ENCODE measurements at places on chromosomes 7 and 10.

- H3K4me3 ChIP-seq: no peak overlapping the region
- H3K4me1 ChIP-seq: no peaks in the 10 kb centered on the region
- no peak for DNase-seq
- H3K27ac ChIP-seq: no peak overlapping the region
- no peaks in the 10 kb centered on the region for H3K27me3 ChIP-seq
Measured at GRCh38 chr10:91557651-91558111, 75.2 kb downstream of the PPP1R3C start.

DNA sequence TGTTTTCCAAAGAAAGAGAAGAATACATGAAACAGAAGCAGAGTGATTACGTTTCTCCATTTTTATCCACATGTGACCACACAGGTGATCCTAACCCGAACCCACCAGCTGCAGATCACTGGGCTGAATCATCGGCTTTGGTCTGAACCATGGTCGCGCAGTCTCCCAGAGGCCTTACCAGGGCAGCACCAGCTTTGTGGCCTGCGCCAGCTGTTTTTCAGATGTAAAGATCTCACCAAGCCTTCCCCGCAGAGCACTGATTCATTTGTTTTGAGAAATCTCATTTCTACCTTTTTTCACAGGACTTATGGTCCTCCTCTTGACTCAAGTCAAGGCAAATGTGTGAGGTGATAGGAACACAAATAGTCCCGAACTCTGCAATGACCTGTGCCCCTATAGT is 207.0 kb upstream of the PPP2R2D start:
- no peak overlapping the region for H3K27ac ChIP-seq
- H3K4me1 ChIP-seq: peaks cover 2% of the 10 kb centered on the region
- no peak overlapping the region for H3K4me3 ChIP-seq
- no peak for DNase-seq

- DNase-seq: no peak
- H3K27me3 ChIP-seq: no peaks in the 10 kb centered on the region
- no peaks in the 10 kb centered on the region for H3K4me1 ChIP-seq
Measured at GRCh38 chr7:13231216-13231615, 543.8 kb downstream of the ARL4A start.

GRCh38 chr7:36078816-36079360 is 74.2 kb upstream of the EEPD1 start:
- H3K27ac ChIP-seq: no peak overlapping the region
- H3K27me3 ChIP-seq: no peaks in the 10 kb centered on the region
- no peaks in the 10 kb centered on the region for H3K4me1 ChIP-seq
- no peak overlapping the region for H3K4me3 ChIP-seq
- no peak for DNase-seq
- H3K36me3 ChIP-seq: no peaks in the 10 kb centered on the region

DNA sequence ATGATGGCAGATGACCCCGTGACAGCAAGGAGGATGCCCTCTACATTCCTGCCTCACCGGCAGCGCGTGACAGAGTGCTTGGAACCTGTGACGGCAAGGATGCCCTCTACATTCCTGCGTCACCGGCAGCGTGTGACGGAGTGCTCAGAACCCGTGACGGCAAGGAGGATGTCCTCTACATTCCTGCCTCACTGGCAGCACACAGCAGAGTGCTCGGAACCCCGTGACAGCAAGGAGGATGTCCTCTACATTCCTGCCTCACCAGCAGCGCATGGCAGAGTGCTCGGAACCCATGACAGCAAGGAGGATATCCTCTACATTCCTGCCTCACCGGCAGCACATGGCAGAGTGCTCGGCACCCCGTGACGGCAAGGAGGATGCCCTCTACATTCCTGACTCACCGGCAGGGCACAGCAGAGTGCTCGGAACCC is 231.0 kb downstream of the DIP2C start:
- H3K27me3 ChIP-seq: no peaks in the 10 kb centered on the region
- no peaks in the 10 kb centered on the region for H3K36me3 ChIP-seq
- no peak overlapping the region for H3K27ac ChIP-seq
- no peaks in the 10 kb centered on the region for H3K4me1 ChIP-seq
- no peak for DNase-seq
- no peak overlapping the region for H3K4me3 ChIP-seq

- H3K4me1 ChIP-seq: no peaks in the 10 kb centered on the region
- no peaks in the 10 kb centered on the region for H3K27me3 ChIP-seq
- H3K36me3 ChIP-seq: peaks cover 6% of the 10 kb centered on the region
Measured at GRCh38 chr7:103346396-103346795, 1.0 kb upstream of the PSMC2 start.

GRCh38 chr10:127877116-127877515 is 15.6 kb downstream of the CLRN3 start:
- no peak overlapping the region for H3K27ac ChIP-seq
- DNase-seq: peak; percentile 8
- no peaks in the 10 kb centered on the region for H3K36me3 ChIP-seq
- H3K4me3 ChIP-seq: no peak overlapping the region

GRCh38 chr7:130369110-130369711 is 11.1 kb upstream of the CPA1 start:
- DNase-seq: no peak
- H3K27ac ChIP-seq: no peak overlapping the region
- no peaks in the 10 kb centered on the region for H3K36me3 ChIP-seq
- H3K4me3 ChIP-seq: no peak overlapping the region
